Activated T-cell treated with anti-CD3 and anti-CD28 coated beads, Interleukin-2, amount 50 U/mL, for 24 hours (primary cell): ENCODE measurements at places on chromosomes 16 and 17.

GRCh38 chr17:58577696-58578095 is 63.3 kb upstream of the MTMR4 start:
- DNase-seq, result peak; percentile 42

DNA sequence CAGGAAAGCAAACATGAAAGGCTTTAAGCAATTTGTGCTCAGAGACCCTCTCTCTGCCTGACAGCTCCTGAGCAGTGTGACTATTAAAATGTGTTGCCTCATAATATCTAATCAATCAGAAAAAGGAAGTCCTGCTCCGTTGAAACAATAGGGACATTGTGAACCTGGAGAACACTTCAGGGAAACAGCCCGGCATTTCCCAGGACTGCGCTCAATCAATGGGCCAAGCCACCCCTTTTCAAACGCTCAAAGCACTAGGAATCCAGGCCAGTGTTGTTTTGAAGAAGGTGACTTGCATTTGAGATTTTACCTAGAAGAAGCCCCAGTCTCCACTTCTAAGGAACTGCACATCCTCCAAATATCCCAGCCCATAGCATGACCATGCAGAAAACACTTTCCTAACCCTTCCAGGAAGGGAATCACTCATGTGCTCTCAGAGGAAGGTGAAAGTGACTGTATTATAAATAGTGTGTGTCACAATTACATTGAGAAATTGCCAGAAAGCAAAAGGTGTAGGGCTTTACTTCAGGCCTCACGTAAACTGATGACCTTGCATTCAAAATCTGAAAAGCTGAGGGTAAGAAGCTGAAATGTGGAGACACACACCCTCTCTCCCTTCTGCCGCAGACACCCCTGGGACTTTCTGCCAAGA is 19.4 kb downstream of the CDRT4 start:
- no peak for DNase-seq

DNA sequence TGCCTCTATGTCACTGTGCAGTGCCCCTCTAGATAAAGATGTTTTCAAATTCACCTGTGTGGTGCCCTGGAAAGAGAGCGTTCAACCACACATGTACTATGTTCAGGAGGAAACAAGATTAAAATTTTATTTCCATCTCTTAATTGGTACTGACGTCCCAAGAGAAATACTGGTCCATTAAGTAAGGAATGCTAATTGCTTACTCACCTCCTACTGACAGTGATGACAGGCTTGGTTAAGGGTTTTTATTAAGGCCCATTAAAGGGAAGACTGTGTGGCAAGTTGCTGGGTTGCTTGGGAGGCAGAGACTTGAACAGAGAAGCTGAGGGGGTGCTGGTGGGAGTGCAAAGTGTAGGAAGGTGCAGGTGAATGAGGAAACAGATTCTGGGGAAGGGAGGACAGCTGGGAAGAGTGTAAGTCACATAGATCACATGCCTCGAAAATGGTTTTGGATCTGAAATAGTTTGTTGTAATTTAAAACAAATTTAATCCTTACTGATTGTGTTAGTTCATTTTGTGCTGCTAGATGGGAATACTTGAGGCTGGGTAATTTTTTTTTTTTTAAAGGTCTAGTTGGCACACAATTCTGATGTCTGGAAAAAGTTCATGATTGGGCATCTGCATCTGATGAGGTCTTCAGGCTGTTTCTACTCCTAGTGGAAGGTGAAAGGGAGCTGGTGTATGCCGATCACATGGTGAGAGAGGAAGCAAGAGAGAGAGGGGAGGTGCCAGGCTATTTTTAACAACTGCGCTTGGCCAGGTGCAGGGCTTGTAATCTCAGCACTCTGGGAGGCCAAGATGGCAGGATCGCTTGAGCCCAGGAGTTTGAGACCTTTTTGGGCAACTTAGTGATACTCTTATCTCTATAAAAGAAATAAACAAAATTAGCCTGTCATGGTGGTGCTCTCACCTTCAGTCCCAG is 140.5 kb downstream of the CACNG3 start:
- DNase-seq, result no peak

- no peak for DNase-seq
These were observed 27.8 kb downstream of the ZC3H18 start for GRCh38 chr16:88597856-88598491.

- no peak for DNase-seq
These were observed 46.7 kb upstream of the ANKFY1 start for GRCh38 chr17:4310354-4311060.

DNA sequence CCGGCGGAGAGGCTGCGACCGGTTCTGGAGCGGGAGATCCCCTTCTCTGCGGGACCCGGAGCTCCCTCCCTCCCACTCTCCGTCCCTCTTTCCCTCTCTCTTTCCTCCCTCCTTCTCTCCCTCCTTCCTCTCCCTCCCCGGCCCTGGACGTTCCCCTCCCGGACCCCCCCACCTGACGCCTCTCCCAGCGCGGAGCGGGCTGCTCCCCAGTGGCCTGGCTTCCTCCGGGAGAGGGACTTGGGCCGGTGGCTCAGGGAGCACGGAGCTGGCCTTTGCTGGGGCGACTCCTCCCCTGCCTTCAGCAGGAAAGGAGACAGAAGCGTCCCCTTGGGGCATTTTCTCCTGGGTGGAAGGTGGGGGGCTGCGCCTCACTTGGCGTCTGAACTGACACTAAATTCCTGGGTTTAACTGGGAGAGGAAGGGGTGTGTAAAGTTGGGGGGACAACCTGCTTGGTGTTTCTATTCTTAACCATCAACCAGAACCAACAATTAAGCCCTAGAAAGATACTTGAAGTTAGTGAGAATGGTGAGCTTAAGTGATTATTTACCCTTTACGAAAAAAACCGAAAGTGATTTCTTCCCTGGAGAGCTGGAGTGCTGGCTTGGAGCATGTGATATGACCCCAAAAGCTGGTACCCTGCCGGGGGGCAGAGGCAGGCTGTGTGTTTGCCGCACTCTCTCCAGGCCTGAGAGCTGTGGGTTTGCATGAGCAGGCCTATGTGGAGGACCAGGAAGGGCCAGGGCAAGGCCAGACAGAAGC is 775 bp downstream of the SPIRE2 start:
- DNase-seq, result no peak

- no peak for DNase-seq
These were observed 18.0 kb upstream of the CACNA1H start for GRCh38 chr16:1134776-1135458.

DNA sequence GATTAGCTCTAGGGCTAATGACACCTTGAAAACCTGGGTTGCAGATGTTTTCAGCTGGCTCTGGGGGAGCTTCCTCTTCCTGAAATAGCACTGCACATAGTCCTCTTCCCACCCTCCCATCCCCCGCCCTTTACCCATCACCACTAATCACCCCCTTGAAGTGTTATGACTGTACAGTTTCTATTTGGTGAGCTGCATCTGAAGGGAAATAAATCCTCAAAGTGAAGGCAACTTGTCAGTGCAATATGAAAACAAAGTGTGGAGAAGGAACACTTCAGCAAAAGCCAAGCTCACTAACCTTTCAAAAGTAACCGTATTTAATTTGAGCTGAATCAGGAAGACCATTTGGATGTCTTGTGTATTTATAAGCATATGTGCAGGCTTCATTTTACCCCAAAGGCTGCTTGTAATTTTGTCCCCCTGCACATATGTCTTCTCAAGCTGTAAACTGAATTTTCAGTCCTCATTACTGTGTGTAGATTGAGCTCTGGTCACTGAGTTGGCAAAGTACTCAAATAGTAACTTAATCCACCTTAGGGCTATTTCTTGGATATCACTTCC is 44.1 kb upstream of the CA10 start:
- DNase-seq, result no peak

GRCh38 chr17:45063198-45063597 is 2.1 kb downstream of the NMT1 start:
- no peak for DNase-seq

GRCh38 chr17:53141731-53142130 is 681.0 kb upstream of the KIF2B start:
- no peak for DNase-seq

GRCh38 chr16:89187770-89188392 is 12.5 kb downstream of the SLC22A31 start:
- no peak for DNase-seq

DNA sequence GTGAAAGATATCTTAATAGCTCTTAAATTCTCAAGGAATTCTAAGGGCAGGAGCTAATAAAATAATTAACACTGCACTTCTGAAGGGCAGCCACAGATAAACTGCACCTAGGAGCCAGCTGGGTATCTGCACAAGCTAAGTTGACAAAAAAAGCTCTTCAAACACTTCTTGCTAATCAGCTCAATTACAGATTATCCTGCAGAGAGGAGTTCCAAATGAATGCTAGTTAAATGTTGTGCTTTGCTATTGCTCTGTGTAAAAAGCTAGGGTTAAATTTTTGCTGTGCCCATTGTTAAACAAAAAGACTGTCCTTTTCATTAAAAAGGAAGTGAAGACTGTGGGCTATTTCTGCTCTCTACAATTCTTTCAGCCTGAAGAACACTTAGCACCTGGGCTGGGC is 158.5 kb upstream of the SHISA6 start:
- no peak for DNase-seq

DNA sequence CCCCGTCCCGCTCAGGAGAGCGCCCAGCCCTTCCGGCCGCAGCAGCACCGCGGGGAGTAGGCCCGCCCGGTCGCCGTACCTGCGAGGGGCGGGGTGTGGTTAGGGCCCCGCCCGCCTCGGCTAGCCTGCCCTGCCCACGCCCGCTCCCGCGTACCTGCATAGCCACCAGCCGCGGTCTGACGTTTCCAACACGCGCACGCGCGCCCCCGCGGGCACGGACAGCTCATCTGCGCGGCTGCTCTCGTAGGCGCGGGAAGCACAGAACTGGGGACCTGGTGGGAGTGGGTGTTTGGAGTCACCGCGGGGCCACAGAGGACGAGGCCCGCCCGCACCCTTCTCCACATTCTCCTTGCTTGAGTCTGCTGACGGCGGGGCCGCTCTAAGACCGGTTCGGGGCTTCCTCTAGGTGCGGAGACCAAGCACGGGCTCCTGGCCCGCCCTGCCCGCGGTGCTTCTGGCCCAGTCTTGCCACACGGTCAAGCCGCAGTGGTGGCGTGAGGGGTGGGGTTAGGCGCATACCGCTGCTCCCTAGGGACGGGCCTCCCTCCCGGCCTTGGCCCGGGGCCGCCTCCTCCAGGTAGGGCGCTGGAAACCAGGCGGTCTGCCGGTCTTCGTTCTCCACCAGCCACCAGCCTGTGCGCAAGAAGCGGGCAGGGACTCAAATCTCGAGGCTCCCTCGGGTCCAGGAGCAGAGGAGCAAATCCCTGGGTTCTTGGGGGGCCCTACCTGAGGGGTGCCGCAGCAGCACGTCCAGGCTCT is 1.8 kb downstream of the NOXO1 start:
- DNase-seq, result peak; percentile 69

- no peak for DNase-seq
These were observed 14.0 kb upstream of the SPHK1 start for GRCh38 chr17:76370261-76370993.

DNA sequence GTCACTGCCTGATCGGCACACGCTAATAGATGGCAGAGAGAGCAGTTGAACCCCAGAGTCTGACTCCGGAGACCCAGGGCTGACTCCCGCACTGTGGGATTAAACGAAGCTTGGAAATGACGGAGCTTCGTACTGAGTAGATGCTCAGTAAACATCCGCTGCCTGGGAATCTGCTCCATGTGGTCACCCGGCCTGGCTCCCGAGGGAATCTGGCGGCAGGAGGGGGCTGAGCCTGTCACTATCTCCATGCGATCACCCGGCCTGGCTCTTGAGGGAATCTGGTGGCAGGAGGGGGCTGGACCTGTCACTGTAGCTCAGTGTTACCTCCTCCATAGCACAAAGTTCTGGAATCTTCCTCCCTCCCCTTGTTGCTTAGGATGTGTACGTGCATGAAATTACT is 139.7 kb upstream of the CIBAR2 start:
- no peak for DNase-seq
